Cardiac muscle cell (in vitro differentiated cells and primary cell): ENCODE measurements at places on chromosomes 2 and 18. TPM values are rescaled to one million over a fixed set of nuclear protein-coding genes. Genes with fewer than 3 reads are reported as not detected.

Gene CERKL
- total RNA-seq = 0.11 and 0.15 TPM in 2 replicates

Gene PSMA8
- not detected in 2 replicates for total RNA-seq

Gene TPO
- 0.71 and 1.2 TPM in 2 replicates for total RNA-seq

- DNase-seq = no peak
Measured at GRCh38 chr18:7535436-7536205, 31.5 kb upstream of the PTPRM start.

Gene SERPINB3
- not detected in 2 replicates for total RNA-seq

Gene NHEJ1
- 8.4 and 12.9 TPM in 2 replicates for total RNA-seq

DNA sequence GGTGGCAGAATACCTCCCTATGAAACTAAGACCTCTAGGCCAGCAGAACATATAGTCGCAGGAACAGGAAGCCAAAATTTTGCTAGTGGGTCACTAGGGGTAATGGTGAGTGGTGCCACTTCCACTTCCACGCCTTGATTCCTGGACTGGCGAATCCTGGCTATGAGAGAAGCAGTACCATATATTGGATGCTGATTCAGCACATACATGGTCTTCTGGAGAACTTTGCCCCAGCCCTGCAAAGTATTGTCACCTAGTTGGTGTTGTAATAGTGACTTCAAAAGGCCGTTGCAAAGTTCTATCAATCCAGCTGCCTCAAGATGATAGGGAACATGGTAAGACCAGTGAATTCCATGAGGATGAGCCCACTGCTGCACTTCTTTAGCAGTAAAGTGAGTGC lies 769.8 kb upstream of the GYPC start:
- DNase-seq = no peak

Gene SLC14A1
- not detected in 2 replicates for total RNA-seq

Gene GREB1
- total RNA-seq = 32.6 and 50.5 TPM in 2 replicates

- no peak for DNase-seq
Measured at GRCh38 chr2:207815254-207815653, 45.5 kb upstream of the FZD5 start.

DNA sequence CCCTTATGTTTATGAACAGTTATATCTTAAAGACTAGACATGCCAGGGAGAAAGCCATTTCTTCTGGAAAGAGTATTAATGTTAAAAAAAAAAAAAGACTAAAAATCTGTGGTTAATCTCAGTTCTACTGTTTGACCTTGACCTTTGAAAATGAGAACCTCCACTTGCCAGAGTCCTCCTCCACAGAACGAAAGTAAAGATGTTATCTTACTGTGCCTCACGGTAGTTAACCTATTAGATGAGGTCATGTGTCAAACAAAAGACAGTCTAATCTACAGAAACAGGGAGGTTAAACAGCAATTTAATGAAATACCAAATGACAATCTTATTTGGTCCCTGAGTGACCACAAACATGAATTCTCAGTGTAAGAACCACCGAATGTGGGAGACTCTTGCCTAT lies 51.2 kb downstream of the SLC14A2 start:
- no peak for DNase-seq

Gene IFIH1
- 0.06 and 0.07 TPM in 2 replicates for total RNA-seq

DNA sequence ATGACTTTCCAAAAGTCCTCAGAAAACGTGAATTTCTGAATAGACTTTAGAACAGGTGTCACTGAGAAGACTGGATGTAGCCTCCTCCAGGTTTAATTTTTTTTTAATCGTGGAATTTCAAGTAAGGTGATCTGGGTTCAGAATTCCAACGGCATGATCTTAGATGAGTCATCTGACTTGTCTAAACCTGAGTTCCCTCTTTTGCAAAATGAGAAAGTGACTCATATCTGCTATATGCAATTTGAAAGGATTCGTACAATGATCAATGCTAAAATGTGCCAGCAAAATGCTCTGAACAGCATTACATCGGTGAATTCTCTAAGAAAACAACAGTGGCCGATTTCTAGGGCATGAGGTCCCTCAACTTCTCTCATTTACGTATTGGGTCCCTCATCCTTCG lies 69.1 kb upstream of the ZNF516 start:
- no peak for DNase-seq

DNA sequence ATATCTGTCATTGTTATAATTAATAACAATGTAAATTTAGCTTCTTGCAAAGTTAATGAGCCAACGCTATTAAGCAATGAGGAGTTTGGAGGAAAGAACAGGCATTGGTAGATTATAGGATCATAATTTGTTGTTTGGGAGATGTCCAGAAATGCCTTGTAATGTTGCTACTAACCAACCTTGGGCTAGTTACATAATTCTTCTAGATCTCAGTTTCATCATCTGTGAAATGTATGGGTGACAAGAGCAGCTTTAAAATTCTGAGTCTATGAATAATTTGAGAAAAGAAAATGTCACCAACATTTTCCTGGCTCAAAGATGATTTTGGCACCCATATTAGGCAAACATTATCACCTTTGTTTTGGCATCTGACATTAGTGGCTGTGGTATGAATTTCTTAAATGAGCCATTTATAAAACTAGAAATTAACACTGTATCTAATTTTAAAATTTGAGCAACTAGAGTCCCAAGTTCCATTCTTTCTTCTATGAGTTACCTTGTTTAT lies 2.9 kb downstream of the TMEM178A start:
- no peak for DNase-seq

Gene GKN1
- not detected in 2 replicates for total RNA-seq

Gene SIX2
- total RNA-seq = 0.63 and 0.89 TPM in 2 replicates

Gene CRYGD
- total RNA-seq = not detected in 2 replicates

DNA sequence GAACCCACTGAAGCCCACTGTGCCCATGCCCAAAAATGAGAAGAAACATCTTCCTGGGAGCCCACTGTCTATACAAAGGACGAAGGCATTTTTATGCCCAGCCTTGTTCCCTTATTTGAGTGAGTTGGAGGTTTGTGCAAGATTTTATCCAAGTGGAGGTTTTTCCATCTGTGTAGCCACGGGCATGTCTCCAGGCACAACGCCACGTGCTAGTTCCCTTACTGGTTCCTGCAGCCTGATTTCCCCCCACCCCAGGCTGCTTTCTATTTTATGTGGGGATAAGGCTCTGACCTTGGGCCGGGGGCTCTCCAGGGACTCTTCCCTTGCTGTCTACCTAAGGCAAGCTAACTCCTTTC lies 22.2 kb upstream of the TXNL4A start:
- no peak for DNase-seq

Gene GPN1
- 24.1 and 30.0 TPM in 2 replicates for total RNA-seq

- DNase-seq = no peak
Measured at GRCh38 chr2:161733025-161733424, 108.8 kb downstream of the SLC4A10 start.

- DNase-seq = no peak
Measured at GRCh38 chr2:191686066-191686465, 8.1 kb downstream of the NABP1 start.

DNA sequence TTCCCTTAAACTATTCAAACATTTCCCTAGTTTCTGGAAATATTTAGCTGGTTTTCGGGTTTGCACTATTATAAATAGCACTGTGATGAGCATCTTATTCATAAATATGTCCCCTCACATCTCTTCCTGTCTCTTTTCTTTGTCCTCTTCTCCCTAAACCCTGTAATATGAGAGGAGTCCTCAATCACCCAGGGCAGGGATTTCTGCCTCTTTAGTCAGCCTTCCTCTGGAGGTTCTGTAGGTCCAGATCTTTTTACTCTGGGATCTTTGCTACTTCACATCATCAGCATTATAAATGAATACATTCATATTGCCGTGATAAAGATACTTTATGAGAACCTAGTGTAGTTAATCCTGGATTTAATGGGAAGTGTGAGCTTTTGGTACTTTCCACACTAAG lies 87.9 kb upstream of the TTN start:
- DNase-seq = no peak

- DNase-seq = no peak
Measured at GRCh38 chr2:37367984-37368383, 23.6 kb downstream of the QPCT start.

DNA sequence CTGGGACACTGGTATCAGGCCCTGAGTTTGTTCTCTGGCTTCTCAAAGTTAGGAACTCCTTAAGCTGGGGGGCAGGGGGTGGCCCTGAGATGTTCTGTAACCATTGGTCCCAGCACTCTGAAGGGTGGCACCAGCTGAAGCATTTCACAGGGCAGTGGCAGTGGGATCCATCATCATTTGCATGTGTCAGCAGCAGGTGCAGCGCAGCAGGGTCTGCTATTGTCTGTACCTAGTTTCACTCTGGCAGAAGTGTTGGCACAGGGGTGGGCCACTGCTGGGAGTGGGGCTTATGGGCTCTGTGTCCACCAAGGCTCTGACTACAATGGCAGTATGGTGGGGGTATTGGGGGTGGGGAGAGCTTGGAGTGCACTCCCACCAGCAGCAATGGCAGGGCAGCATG lies 460.4 kb upstream of the ZNF804A start:
- no peak for DNase-seq

DNA sequence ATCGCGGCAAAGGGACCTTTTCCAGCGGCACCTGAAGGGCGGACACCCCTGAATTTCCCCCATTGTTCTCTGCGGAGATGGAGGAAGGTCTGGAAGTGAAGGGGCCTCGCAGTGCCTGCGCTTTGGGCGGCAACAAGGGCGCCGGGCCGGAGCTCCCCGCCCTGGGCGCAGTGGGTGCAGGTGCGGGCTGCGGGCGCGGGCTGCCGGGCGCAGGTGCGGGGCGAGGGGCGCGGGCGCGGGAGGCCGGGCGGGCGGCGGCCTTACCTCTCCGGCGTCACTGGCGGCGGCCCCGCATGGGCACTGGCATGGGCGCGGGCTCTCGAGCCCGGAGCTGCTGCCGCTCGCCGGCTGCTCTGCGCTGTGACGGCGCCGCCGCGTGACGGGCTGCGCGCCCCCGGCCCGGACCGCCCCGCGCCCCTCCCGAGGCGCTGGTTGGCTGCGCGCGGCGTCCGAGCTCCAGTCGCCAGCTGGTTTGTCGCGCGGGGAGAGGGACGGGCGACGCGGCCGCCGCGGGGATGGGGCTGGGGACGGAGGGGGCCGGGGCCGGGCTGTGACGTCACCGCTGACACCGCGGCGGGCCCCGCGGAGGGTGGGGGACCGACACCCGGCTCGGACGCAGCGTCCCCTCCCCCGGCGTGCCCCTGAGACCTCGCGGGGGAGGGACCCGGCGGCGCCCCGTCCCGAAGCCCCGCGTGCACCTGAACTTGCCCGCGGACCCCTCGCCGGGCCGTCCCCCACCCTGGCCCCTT lies at the start of gene KIF1A:
Gene KIF1A, minus strand, starts transcription at position 362 of the 749 bp plus-strand sequence. CDS start 22,467 bp downstream, outside the sequence.
- peak; percentile 81 for DNase-seq

DNA sequence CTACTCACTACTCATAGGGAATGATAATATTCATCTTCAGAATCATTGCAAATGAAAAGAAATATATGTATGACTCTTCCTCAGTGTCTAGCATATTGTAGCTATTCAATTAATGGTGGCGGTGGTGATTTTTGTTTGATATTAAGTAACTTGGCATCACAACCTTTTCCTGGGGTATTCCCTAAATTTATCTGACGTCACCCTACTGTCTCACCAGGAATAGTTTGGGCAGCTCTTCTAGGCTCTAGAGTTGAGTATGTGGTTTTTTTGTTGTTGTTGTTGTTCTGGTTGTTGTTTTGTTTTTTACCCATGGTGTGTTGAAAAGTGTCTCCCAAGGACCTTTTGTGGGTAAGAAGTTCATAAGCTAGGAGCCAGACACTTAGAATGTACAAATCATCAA lies 1320.3 kb upstream of the LRRTM1 start:
- DNase-seq = no peak

GRCh38 chr18:45723567-45724355 lies at the start of gene SLC14A1:
TSS of gene SLC14A1 (plus strand) at chr18:45724181. CDS start at chr18:45730321, 6,140 bp downstream.
- DNase-seq = no peak

Gene POMC
- 2.8 and 3.9 TPM in 2 replicates for total RNA-seq

DNA sequence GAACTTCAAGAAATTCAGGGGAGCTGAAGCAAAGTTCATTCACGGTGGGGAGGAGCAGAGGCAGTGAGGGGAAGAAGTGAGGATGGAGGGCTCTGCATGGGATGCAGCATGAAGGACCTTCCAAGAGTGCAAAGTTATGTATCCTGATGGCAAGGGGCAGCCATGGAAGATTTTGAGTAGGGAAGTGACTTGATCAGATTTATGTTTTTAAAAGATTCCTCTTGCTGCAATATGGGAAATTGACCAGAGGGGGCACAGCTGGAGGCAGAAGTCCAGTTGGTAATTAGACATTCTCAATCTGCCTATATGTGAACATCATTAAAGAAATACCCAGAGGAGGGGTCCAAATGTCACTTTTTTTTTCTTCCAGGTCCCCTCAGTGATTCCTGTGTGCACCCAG lies 21.5 kb upstream of the ANXA4 start:
- DNase-seq = no peak

Gene VAMP8
- total RNA-seq = 8.3 and 15.7 TPM in 2 replicates

GRCh38 chr2:3142961-3143571 lies 234.6 kb downstream of the EIPR1 start:
- DNase-seq = no peak

DNA sequence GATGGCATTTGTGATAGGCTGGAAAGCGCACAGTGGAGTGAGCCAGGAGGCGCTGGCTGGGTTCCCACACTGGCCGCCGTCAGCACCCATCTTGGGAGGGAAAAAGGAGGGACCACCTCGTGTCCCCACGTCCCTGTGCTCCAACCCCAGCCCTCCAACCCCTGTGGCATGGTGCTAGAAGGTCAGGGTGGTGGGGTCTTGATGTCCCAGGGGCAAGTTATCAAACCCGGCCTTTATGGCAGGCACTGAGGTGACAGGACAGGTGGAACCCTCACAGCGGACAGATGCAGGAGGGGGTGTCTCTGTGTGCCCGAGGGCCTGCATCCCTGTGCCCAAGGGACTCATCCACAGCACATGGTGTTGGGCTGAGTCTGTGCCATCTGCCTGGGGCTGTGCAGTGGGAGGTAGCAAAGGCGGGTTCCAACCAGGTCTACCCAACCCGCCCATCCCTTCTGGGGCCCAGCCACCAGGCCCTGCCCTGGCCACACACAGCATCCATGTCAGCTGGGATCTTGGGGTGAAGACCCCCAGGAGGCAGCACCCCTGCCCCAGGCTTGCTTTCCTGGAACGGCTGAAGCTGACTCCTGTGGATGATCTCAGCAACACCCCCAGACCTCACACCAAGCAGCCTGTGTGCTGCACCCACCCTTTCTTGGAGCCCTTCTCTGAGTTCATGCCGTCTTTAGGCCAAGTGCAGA lies 246.1 kb downstream of the NDUFA10 start:
- DNase-seq = no peak

GRCh38 chr18:42780171-42780570 lies 335.3 kb downstream of the RIT2 start:
- DNase-seq = no peak

GRCh38 chr2:100321866-100322820 lies at the start of gene LONRF2:
TSS of gene LONRF2 (minus strand) at chr2:100322501. CDS start at chr2:100322093, 408 bp downstream.
- DNase-seq = peak; percentile 41

DNA sequence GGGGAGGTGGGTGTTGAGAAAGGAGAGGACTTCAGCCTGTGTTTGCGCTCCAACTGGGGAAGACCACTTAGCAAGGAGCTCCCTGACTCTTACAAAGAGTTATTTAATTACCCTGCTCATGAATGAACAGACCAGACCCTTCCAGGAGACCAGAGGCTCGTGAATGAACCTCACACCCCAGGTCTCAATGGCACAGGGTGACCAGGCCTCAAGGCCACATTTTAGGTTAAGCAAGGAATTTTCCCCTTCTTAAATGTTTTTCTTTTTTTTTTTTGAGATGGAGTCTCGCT lies 25.3 kb downstream of the SMAD7 start:
- no peak for DNase-seq
